Left kidney (tissue), 8 donors: ENCODE measurements at places on chromosomes 12 and 14.

- DNase-seq, result no peak
Measured at GRCh38 chr12:724194-724855, 28.1 kb upstream of the WNK1 start.

- no peak for DNase-seq
Measured at GRCh38 chr14:55665067-55665675, 85.2 kb downstream of the KTN1 start.

DNA sequence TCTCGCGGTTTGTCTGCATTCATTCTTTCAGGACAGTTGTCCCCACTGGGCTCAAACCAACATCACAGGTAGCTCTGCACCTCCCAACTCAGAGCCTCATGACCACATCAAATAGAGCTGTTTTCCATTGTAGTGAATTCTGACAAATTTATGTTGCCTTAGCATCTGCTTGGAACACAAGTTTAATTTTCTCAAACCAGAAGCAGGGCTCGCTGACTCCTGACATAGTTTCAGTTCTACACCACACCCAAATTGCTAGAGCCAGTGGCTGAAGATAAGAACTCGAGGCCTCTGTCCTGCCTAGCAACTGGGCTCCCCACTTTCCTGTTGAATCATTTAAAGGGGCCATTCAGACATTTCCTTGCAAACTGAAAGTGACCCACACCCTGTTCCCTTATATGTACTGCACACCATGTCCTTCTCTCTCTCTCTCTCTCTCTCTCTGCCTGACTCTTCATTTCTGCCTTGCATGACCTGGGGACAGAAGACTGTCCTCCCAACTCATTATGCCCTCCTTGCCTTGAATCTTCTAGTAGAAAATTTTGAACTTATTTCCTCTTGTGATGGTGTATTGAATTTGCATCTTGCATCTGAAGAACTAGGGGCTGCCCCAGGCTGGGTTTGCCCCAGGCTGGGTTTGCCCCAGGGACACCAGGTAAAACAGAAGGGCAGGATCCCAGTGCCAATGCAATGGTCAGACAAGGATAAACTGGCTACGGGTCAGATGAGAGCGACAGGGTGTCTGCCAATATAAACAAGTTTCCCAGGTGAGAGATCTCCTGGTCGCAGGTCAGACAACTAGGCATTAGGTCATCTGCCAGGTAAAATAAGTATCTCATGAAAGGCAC, 9.7 kb upstream of the WSCD2 start:
- no peak for DNase-seq

DNA sequence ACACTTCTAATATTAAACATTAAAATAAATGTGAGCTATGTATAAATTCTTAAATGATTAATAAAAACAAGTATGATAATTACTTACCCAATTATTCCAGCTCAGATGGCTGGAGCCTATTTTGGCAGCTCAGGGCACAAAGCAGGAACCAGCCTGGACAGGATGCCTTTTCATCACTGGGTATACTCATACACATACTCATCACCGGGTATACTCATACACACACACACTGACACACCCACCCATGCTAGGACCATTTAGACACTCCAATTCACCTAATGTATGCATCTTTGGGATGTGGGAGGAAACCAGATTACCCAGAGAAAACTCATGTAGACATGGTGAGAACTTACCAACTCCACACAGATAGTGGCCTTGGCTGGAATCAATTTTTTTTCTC, 57.9 kb upstream of the CNOT2 start:
- DNase-seq, result no peak

GRCh38 chr14:90568405-90568804, 171.6 kb downstream of the CALM1 start:
- no peak for DNase-seq
